ENCODE measurements at places on chromosomes 5 and 9. TPM values are rescaled to one million over a fixed set of nuclear protein-coding genes. Genes with fewer than 3 reads are reported as not detected.

DNA sequence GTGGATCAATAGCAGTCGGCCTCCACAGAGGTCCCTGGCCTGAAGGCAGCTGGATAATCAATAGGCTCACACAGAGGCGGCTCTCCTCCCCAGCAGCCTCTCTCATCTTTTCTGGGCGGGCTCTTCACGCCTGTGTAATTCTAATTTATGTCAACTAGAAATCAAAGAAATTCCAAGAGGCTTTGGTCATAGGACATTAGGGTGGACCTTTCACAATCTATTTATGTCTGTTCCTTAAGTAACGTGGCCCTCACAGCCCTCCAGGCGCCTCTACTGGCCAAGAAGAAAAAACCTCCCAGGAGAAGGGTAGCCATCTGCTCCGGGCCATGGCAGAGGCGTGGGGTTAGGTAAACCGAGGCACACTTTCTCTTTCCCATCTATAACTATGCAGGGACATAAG, 205.1 kb upstream of the EFNA5 start:
- no peak for DNase-seq

DNA sequence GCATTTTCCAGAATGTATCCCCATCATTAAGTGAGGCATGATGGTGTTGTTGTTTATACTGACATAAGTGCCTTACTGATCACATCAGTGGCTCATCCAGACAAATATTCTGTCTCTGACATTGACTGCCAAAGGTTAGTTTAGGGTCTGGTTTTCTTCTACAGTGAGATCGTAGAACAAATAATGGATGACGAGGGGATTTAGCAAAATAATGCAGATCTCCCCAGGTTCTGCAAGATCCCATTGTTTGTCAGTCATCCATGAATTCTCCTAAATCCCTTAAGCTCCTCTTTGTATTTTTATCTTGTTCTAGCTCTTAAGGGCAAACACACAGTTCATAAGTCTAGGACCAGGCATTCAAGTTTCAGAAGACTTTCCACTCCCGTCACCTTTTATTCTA, 93.1 kb upstream of the DHFR start:
- DNase-seq = no peak

- no peak for DNase-seq
Observed at GRCh38 chr5:103259705-103260355, 1.3 kb downstream of the MACIR start.

Gene HMMR
- total RNA-seq = 18.3 TPM

GRCh38 chr5:17813214-17813613, 179.0 kb downstream of the TAF11L14 start:
- DNase-seq = no peak

Gene ARL10
- 0.03 TPM for total RNA-seq

Gene IL9
- total RNA-seq = not detected

DNA sequence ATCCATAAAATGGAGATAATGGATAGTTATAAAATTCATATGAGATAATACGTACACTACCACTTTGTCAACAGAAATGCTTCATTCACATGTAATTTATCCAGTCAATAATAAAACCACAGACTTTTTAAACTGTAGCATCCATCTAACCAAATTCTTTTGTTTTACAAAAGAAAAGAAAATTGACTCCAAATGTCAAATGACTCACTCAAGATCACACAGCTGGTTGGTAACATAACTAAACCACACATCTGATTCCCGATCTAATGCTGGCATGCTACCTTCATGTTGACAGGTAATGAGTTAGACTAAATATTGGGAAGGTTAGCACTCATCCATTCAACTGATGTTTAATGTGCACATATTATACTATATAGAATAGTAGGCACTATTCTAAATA, 4.9 kb downstream of the FRMD3 start:
- DNase-seq = no peak

- no peak for DNase-seq
Observed at GRCh38 chr5:32865475-32865874, 154.4 kb downstream of the NPR3 start.

Gene PTPN3
- 11.3 TPM for total RNA-seq

- no peak for DNase-seq
Observed at GRCh38 chr9:123471843-123472570, 116.0 kb downstream of the CRB2 start.

DNA sequence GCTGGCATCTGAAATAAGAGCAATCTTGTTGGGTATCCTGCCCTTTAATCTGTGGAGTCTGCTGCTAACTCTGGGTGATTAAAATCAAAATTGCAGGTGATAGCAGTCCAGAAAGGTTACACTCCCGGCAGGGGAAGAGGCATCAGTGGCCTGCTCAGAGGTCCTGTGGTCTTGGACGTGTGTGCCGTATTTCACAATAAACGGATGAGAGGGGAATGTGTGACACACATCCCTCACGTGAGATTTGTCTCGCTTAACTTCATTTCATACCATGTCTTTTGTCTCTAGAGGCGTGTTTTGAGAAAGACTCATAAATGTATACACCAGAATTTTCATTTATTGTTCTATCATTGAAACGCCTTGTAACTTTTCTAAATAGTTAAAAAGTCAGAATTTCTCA, 36.6 kb downstream of the FAM240B start:
- DNase-seq = no peak

Gene DNLZ
- 78.9 TPM for total RNA-seq

GRCh38 chr5:112203229-112203628, 215.8 kb downstream of the EPB41L4A start:
- DNase-seq = no peak

Gene NR6A1
- 4.7 TPM for total RNA-seq

DNA sequence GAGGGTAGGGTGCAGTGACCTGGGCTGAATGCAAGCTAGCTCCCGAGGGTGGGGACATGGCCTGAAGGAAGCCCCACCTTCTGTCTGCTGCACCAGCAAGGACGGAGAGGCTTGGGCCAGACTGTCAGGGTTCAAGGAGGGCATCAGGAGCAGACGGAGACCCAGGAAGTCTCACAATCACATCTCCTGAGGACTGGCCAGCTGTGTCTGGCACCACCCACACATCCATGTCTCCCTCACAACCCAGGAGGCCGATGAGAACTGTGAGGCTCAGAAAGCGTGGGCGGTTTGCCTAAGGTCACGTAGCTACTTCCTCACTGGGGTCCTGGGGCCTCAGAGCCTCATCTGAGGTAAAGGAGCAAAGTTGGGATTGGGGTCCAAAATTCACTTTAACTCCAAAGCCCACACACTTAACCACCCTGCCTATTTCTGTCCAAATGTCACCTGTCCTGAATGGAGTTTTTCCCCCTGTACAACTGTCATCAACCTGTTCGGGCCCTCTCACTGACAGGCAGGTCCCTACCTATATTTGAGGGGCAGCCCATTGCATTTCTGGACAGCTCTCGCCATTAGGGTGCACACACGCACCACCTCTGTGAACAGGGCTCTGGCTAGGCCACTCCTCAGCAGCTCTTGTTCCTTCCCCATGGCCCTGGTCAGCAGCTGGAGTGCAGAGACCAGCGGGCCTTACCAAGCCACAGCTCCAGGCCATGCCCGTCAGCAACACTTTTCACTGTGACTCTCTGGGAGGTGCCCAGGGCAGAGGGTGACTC, 3.4 kb downstream of the IL13 start:
- DNase-seq = no peak

DNA sequence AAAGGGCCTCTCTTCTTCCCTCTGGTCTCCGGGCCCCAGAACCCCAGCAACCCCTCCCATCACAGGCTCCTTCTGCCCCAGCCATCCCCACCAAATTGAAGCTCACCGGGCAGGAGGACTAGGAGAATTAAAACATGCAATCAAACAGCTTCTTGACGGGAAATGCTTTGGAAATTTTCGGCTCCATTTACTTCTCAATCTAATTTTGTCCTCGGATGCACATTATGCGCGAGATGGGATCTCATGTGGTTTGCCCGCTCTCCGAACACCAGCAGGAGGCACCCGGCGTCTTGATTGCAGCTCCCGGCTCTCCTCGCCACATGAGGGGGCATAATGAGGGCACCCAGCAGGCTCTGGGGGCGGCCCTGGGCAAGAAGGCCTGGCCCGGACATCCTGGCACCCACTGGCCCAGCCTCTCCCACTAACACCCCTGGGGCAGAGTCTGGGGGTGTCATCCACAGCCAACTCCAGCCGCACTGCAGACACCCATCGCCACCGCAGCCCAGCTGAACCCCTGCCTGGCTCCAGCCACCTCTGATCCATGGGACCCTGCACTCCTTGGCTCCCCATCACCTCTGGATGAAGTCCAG, 135.5 kb downstream of the PAX5 start:
- DNase-seq = no peak

DNA sequence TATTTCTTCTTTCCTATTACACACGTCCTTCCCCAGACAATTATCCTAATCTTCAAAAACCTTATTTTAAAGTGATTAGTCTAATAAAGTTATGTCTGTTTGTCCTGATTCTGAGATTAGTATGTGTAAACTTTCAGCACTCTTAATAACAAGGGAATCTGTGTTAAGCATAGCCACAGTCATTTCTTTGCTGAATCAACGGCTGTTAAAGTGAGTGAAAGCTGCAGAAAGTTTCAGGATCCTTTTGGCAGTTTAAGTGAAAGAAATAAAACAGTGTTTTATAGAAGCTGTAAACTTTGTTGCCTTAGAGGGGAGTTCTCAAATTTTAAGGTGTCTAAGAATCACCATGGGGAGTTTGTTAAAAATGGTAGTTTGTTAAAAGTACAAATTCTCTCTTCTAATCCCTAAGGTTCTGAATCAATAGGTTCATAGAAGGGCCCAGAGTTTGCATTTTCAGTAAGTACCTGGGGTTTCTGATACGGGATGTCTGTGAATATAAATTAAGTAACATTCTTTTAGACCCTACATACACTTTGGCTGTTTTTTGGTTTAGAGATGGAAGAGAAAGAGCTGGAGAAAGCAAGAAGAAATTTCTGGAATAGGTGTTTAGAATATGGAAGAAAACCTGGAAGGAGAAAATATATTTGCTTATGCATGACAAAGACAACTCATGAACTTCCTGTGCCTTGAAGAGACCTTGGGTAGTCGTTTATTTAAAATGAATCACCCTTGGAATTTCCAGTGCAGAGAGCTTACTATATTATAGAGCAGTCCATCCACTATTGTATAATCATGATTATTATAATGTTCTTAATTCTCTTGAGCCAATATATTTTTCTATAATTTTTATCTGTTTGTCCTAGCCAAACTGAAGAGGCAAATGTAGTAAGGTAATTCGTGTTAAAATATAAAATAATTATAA, 45.7 kb downstream of the SCAMP1 start:
- DNase-seq = no peak

Gene CAVIN4
- 0.08 TPM for total RNA-seq

Gene RUSC2
- 2.0 TPM for total RNA-seq

Gene SMU1
- total RNA-seq = 11.5 TPM

GRCh38 chr5:58849921-58850667, 267.2 kb downstream of the RAB3C start:
- peak; percentile 84 for DNase-seq

- DNase-seq = no peak
Observed at GRCh38 chr5:135038813-135039270, 4.8 kb upstream of the PITX1 start.

DNA sequence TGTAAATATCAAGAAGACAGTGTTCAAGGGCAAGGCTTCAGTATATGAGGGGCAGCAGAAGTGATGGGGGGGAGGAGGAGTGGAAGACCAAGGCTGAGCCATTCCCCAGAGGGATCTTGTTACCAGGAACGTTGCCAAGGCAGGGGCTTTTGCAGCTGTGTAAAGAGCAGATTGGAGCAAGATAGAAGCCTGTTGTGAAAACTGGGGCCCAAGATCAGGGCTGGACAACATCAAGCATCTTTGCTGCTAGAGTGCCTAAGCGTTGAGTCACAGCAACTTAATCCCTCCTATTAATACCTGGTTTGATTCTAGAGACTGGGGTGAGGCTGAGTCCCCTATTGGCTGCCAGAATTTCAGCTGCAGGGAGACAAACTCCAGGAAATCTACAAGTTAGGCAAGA, 18.4 kb upstream of the ERCC6L2 start:
- DNase-seq = peak; percentile 30

DNA sequence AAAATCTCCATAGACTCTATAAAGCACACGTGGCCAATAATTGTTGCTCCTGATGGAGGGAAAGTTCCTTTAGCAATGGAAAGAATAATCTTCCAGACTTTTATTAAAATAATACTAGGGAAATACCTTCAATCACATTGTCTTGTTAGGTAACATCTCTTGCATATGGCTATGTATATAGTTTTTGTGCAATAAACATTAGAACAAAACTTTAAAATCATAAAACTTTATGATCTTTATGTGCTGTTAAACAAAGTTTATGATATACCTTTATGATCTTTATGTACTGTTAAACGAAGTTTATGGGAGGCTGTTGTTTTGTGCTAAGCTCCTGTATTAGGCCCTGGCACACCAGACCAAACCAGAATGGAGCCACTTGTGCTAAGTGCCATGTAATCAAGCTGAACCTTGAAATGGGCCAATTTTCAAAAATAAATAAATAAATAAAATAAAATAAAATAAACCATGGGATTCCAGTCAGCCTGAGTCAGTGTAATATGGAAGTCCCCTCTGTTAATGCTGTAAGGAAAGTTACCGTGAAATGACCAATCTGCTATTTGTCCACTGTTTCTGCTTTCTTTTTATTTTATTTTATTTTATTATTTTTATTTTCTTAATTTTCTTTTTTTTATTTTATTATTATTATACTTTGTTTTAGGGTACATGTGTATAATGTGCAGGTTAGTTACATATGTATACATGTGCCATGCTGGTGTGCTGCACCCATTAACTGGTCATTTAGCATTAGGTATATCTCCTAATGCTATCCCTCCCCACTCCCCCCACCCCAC, 431.3 kb downstream of the SPATA31D1 start:
- no peak for DNase-seq

- no peak for DNase-seq
Observed at GRCh38 chr9:101716629-101717028, 21.8 kb downstream of the GRIN3A start.

DNA sequence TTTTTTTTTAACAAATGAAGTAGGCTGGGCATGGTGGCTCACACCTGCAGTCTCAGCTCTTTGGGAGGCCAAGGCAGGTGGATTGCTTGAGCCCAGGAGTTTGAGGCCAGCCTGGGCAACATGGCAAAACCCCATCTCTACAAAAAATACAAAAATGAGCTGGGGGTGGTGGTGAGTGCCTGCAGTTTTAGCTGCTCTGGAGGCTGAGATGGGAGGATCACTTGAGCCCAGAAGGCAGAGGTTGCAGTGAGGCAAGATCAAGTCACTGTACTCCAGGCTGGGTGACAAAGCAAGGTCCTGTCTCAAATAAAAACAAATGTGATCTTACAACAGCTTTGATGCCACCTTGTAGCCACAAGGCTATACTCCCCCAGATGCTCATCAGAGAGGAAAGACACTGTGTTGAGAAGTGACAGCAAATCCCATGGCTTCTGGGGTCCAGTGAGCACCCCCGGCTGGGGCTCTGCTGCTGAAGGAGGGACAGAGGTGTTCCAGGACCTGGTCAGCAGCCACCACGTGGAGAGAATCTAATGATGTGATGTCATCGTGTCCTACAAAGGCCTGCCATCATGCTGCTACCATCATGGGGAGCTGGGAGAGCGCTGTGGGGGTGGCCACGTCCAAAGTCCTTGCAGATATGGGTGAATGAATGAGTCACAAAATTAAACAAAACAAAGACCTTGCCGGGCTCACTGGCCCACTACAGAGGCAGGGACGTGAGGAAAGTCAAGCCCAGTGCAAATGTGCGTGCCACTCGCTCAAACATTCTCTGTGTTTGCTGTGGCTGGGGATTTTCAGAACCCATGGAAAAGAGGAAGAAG, 60.7 kb downstream of the PRRT1B start:
- DNase-seq = peak; percentile 40

GRCh38 chr5:169300468-169301385, at the start of gene SLIT3:
SLIT3 (minus strand) TSS chr5:169301139; CDS start chr5:169300709, 430 bp downstream.
- no peak for DNase-seq

GRCh38 chr9:7816021-7816420, 16.4 kb upstream of the DMAC1 start:
- DNase-seq = no peak

Gene IL5
- not detected for total RNA-seq
